ENCODE measurements at places on chromosomes 16 and 17.

GRCh38 chr17:82507631-82508175 lies 11.8 kb upstream of the FOXK2 start:
- DNase-seq = no peak

- no peak for DNase-seq
Observed at GRCh38 chr16:83762992-83763358, 44.8 kb upstream of the HSBP1 start.

- peak; percentile 43 for DNase-seq
Observed at GRCh38 chr16:14193316-14193871, 122.3 kb downstream of the MRTFB start.

- DNase-seq = no peak
Observed at GRCh38 chr17:28634206-28634865, 10.6 kb downstream of the BLTP2 start.

- DNase-seq = no peak
Observed at GRCh38 chr17:49508866-49509587, 13.9 kb downstream of the NGFR start.

DNA sequence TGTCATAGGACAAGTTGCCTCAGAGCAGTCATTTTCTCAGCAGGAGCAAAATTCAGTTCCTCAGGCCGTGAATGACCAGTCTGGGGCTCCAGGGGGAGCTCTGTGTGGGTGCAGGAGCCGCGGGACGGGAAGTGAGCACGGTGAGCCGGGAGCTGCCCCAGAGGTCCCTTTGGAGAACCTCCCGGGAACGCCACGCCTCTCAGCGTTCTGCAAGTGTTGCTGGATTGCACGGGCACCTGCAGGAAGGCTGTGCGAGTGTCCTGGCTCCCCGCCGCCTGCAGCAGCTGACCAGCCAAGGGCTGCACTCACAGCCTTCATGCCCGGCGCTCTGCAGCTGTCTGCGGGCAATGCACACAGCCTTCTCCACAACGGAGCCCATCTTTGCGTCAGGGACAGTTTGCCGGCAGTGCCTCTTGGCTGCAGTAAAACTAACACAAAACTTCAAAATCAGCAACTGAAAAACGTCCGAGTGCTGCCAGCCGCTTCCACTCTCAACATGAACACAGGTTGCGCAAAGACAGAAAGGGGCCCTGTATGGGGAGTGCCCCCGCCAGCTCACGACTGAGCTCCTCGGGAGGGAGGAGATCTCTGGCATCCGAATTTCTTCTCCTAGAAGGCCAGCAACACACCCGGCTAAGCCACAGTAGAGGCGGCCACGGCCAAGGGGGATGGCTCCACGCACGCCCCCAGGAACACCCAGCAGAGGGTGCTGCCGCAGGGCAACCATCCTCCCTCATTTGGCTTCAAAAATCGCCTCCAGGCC lies 16.0 kb downstream of the NDUFAF8 start:
- no peak for DNase-seq
